ENCODE measurements at places on chromosomes 7 and 10. TPM values are rescaled to one million over a fixed set of nuclear protein-coding genes. Genes with fewer than 3 reads are reported as not detected.

The KLHDC10 gene
- total RNA-seq, result 11.6 TPM

The C10orf105 gene
- total RNA-seq, result not detected

DNA sequence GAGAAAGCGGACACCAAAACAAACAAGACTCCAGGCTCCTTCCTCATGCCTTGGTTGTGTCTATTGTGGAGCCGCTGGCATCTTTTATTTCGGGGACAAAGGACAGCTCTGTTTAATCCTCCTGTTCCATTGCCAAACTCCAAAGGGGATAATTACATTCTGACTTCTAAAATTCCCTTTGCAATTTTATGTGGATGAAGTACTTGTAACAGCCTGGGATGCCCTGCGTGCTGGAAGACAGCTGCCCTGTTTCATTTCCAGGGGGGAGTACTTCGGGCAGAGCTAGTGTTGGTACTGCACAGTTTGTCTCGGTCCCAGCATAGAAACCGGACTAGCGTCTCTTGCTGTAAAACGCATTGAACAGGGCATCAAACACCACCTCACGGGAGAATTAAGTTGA, 90.9 kb downstream of the BAMBI start:
- no peak for DNase-seq

- no peak for DNase-seq
Measured at GRCh38 chr10:118742782-118743181, 12.0 kb downstream of the CACUL1 start.

GRCh38 chr10:78579995-78580394, 488.8 kb upstream of the ZMIZ1 start:
- peak; percentile 77 for DNase-seq
